Right ventricle myocardium superior (tissue), 1 donor: ENCODE measurements at places on chromosomes 7 and 10. TPM values are rescaled to one million over a fixed set of nuclear protein-coding genes. Genes with fewer than 3 reads are reported as not detected.

The CALML5 gene
- not detected for total RNA-seq

The CHN2 gene
- 17.7 TPM for total RNA-seq

The TMEM178B gene
- 35.4 TPM for total RNA-seq

The UNCX gene
- not detected for total RNA-seq

The CCDC172 gene
- not detected for total RNA-seq
